ENCODE measurements at places on chromosomes 6 and 20.

DNA sequence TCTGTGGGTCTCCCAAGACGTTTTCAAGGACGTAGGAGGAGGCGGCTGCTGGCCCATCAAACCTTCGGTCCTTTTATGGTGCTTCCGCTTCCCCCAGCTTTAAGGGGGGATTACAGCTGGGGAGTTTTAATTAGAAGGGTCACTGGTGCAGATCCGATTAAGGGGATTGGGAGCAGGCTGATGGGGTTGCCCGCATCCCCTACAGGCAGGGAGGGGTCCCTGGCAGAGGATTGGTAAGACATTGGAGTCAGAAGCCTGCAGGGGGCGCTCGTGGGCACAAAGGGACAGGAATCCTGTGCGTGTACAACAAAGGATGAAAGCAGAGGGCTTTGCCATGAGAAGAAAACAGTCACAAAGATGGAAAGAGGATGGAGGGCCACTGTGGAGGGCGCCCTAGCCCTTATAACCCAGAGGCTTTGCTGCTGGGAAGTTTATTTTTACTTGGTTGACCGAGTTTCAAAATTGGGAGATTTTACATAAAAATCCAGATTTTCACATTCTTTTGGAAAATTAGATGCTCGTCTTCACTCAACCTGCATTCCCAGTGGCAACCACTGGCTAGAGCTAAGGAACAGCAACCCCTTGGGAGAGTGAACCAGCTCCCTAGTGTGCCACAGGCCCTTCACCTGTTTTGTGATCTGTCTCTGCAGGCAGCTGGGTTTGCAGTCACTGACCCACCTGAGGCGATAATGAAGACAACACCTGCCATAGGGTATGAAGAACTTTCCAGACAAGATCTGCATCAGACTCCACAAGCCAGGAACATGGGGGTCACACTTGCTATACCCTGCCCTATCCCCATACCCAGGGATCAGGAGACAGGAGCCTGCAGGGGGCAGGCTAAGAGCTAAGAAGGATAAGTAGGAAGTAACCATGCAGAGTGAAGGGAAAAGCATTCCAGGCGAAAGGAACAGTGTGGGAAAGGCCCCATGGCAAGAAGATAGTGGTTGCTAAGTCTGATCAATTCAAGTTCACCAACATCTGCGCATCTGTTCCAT, 97.7 kb downstream of the KCNB1 start:
- DNase-seq = no peak

DNA sequence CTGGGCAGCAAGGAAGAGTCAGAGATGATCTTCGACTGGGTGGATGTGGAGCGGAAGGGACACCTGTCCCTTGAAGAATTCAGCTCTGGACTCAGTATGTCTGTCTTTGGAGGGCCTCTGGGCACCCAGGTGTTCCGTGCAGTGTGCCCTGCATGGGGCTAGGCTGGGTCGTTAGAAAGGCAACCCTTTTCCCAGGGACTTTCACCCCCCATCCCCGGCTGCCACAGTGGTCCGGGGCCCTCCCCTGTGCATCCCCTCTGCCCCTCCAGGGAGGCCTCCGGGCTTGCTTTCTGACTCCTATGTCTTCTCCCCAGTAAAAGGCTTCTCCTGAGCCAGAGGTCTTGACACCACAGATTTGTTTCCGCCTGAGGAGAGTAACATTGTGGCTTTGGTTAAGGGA, 16.2 kb downstream of the RAB44 start:
- no peak for DNase-seq

DNA sequence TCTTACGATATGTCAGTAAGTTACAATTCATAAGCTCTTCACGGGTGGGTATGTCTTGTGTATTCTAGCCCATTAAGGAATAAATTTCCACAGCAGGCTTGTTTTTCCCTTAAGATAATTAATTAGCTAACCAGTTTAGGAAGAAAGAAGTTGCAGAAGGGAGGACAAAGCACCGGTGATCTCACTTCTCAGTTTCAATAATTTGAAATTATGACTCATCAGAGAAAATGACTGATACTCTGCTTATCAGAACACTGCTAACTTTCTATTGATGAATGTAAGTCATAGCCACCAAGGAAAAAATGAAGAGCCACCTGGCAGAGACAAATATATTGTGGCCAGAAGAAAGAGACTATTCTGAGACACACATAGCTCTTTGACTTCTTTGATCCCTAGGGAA, 35.0 kb upstream of the ENTPD6 start:
- DNase-seq = no peak

DNA sequence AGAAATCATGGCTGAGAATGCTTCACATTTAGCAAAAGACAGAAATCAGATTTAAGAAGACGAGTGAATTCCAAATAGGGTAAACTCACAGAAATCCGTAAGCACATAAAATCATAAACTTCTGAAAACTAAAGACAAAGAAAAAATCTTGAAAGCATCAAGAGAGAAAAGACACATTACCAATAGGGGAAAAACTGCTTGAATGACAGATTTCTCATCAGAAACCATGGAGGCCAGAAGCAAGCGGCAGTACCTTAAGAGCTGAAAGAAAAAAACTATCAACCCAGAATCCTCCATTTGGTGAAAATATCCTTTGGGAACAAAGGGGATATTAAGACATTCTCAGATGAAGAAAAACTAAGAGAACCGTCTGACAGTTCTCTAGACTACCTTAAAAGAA, 66.6 kb upstream of the EMILIN3 start:
- DNase-seq = no peak

DNA sequence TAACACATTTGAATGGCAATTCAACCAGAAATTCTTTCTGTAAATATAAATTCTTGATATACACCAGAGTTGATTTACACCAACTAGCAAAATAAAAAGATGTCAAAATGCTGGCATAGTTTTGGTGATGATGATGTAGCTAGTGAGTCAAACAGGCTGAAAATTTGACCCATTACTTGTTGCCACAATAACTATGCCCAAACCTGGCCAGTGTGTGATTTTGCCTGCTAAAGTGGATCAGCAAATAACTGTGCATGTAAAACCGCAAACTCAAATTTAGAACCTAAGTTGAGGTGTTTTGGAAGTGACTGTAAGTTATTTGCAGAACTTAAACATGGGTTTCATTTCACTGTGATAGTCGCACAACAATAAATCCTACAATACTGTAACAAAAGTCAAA, 125.9 kb downstream of the KIF6 start:
- DNase-seq = no peak

GRCh38 chr6:159152782-159153181, 16.4 kb upstream of the FNDC1 start:
- DNase-seq = no peak

Data from 8988T (cell line).